Calu3 (cell line): ENCODE measurements at places on chromosomes 16 and 17. TPM values are rescaled to one million over a fixed set of nuclear protein-coding genes. Genes with fewer than 3 reads are reported as not detected.

- H3K27me3 ChIP-seq: no peaks in the 10 kb centered on the region
- H3K27ac ChIP-seq: no peak overlapping the region
- H3K4me1 ChIP-seq: no peaks in the 10 kb centered on the region
- peaks cover 71% of the 10 kb centered on the region for H3K36me3 ChIP-seq
- H3K4me3 ChIP-seq: no peak overlapping the region
Observed at GRCh38 chr17:81612172-81612970, 24.5 kb downstream of the NPLOC4 start.

The SP6 gene
- 1.1 and 1.2 TPM in 2 replicates for total RNA-seq

The EPOP gene
- total RNA-seq: 15.3 and 20.9 TPM in 2 replicates

The TMC5 gene
- total RNA-seq: 117 and 149 TPM in 2 replicates

GRCh38 chr17:66570447-66571195, 264.3 kb upstream of the CACNG5 start:
- H3K27me3 ChIP-seq: no peaks in the 10 kb centered on the region
- H3K4me1 ChIP-seq: peaks cover 17% of the 10 kb centered on the region
- no peak for DNase-seq
- peaks cover 13% of the 10 kb centered on the region for H3K36me3 ChIP-seq
- H3K4me3 ChIP-seq: no peak overlapping the region
- H3K27ac ChIP-seq: no peak overlapping the region

DNA sequence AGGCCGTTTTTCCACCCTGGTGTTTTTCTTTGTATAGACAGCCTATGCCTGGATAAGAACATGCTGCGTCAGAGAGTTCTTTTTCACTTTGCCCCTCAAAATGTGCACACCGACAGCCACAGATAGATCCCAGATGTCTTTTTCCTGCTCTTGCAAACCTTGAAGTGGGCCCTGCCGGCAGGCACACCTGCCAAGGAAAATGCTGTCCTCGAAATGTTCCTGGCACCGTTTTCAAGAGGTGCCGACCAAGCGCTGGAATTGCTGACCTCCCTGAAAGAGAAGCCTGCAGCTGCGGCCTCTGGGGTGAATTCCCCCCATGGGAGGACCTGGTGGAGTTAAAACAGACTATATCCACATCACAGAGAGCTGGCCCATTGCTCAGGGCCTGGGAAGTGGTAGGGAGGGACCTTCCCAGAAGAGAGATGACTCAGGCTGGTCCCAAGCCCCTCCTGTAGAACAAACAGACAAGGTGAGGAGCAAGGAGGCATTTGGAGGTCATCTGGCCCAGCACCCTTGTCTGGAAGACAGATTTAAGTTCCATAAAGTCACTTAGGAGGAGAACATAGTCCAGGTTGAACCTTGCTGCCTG, 668.1 kb downstream of the MAF start:
- H3K36me3 ChIP-seq: no peaks in the 10 kb centered on the region
- no peaks in the 10 kb centered on the region for H3K4me1 ChIP-seq
- no peak overlapping the region for H3K4me3 ChIP-seq
- no peaks in the 10 kb centered on the region for H3K27me3 ChIP-seq

DNA sequence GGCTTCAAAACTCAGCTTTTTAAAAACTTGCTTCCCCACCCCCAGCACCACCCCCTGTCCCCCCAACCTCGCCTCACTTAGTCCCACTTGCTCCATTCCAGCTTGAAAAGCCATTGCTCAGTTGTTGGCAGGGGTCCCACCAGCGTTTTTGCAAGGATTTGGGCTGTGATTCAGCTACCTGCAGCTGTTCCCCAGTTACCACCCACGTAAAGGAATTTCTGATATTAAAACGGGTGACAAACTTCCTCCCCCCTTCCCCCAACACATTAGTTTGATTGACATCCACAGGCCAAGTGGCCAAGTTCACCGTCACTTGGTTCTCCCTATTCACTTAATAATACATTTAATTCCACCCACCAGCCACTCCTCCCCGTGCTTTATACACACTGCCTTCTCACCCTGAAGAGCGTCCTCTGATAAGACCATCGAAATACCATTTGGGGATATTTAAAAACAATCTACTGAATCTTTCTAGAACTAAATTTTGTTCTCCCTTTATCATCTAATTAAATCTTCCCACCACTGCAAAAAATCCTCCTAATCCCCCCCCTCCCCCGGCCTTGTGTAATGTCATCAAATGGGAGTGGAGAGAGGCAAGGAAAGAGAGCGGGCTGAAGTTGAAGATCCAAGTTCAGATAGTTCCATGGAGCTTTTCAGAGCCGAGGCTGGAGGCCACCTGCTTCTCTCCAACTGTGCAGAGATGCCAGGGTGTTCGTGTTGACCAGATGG, 55.1 kb downstream of the SOX9 start:
- no peak for DNase-seq
- no peak overlapping the region for H3K4me3 ChIP-seq
- H3K36me3 ChIP-seq: no peaks in the 10 kb centered on the region
- peaks cover 22% of the 10 kb centered on the region for H3K27me3 ChIP-seq
